OCI-LY7 (cell line): ENCODE measurements at places on chromosomes 2 and 18. TPM values are rescaled to one million over a fixed set of nuclear protein-coding genes. Genes with fewer than 3 reads are reported as not detected.
A peak's percentile ranks its signal among the peaks of the same experiment; 100 is the strongest.

ATP8B1 gene
- not detected in 2 replicates for total RNA-seq

DNA sequence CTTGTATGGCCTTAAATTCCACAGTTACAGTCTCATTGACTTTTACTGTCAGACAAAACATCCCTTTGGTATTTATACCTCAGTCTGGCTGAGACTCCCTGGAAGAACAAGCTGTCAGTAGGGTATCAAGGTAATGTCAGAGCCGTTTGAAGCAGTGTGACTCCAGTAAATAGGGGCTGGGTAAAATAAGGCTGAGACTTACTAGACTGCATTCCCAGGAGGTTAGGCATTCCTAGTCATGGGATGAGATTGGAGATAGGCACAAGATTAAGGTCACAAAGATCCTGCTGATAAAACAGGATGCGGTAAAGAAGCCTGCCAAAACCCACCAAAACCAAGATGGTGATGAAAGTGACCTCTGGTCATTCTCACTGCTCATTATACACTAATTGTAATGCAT lies 219.5 kb upstream of the SKOR2 start:
- no peak for DNase-seq

DNA sequence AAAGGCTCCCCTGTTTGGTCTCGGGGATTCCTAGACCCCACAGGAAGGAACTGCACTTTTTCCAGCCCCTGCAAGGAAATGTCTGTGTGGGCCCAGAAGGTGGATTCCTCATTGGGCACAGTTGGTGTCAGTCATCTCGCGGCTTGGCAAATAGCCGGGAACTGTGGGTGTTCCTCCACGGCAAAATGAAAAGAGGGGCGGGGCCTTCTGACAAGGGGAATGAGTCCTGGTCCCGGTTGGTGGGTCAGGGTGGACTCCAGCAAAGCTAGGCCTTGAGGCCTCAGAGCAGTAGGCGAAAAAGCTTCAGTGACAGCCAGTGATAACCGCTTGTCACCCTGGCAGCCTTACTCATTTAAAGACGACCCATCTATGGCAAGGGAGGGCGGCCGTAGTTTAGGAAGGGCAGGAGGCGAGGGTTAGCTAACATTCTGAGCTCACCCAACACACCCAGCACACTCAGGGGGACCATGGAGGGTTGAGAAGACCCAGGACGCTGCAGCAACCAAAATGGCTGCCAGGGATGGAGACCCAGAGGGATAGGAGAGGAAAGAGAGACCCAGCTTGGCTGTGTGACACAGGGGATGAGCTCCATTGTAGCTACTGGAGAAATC lies 16.5 kb downstream of the SLC4A3 start:
- DNase-seq, result no peak

- no peak for DNase-seq
These were observed 245.7 kb downstream of the DYM start for GRCh38 chr18:49214706-49215105.

- no peak for DNase-seq
These were observed 119.4 kb downstream of the LPIN1 start for GRCh38 chr2:11865805-11866204.

DNA sequence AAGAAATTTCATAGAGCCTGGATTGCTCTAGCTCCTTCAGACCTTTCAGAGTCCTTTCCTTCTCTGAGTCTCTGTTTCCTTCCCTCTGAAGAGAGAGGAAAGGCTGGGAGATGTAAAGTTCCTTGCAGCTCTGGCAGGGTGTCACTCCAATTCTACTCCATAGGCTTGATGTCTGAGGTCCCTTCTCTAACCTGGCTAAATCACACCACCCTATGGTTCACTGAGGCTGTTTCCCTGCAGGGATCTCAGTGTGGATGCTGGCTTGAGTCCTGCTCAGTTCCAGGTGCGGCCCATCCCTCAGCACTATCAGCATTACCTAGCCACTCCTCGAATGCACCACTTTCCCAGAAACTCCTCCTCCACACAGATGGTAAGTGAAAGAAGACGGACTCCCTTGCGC lies 209.7 kb downstream of the LOXHD1 start:
- no peak for DNase-seq

- no peak for DNase-seq
These were observed 79.0 kb upstream of the WDR75 start for GRCh38 chr2:189362283-189362682.

- DNase-seq, result no peak
These were observed 40.9 kb downstream of the MTHFD2 start for GRCh38 chr2:74239346-74239745.

DNA sequence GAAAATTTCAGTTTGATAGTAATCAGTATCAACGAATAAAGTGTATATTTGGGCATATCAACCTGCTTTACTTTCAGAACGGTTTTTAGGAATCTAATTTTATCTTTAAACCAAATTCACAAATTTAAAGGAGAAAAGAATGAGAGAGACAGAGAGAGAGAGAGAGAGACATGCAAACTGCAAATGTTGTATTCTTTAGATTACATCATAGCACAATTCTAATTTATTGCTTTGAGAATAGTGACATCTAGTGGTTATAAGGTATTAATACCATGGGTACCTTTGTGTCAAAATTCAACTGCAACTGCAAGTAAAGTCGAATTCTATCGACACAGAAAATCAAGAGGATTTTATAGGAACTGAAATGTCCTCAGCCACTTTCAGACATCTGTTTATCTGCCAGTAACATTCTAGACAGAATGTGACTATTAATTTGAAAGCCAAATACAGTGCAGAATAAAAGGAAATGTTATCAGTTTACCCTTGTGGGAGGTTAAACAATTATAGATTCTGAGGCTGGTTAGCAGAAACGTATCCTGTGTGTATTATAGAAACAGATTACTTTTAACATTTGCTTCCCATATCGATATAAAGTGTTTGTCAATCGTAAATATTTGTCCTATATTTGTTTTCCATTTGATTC lies 529.8 kb upstream of the VRK2 start:
- DNase-seq, result peak; percentile 54

- peak; percentile 90 for DNase-seq
These were observed 86.9 kb downstream of the LIMS1 start for GRCh38 chr2:108621087-108621559.

DNA sequence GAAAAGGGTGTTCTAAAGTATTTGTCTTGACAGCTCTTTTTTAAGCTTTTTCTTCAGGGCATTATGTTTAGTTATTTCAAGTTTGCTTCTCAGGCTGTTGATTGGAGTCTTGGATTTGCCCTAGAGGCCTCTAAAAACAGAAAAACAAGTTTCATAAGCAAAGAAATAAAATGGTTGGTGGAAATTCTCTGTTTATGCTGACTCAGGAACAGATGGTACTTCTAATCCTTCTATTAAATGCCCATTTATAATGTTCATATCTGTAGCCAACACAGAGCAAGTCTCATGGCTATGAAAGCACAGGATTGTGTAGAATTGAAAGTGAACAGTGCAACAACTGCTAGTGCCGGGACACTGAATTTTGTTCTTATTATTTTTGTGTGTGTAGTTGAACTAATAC lies 60.4 kb downstream of the KCNJ3 start:
- DNase-seq, result no peak
